ENCODE measurements at places on chromosomes 11 and 22.
A peak's percentile ranks its signal among the peaks of the same experiment; 100 is the strongest.

DNA sequence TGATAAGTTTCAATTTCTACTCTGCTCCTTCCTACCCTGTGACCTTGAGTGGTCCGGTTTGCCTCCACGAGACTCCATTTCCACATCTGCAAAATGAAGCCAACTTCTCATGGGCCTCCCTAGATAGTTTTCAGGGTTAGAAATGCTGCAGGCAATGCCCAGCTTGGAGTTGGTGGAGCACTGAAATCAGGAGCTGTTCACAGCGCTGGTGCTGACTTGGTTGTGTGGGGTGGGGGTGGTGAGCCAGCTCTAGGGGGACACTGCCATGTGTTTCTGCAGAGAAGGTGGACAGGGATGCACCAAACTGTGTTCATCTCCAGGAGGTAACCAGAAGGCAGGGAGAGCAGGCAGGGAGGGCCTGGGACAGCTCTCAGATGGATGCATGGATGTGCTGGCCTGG is 37.0 kb downstream of the SGSM1 start:
- DNase-seq: no peak

DNA sequence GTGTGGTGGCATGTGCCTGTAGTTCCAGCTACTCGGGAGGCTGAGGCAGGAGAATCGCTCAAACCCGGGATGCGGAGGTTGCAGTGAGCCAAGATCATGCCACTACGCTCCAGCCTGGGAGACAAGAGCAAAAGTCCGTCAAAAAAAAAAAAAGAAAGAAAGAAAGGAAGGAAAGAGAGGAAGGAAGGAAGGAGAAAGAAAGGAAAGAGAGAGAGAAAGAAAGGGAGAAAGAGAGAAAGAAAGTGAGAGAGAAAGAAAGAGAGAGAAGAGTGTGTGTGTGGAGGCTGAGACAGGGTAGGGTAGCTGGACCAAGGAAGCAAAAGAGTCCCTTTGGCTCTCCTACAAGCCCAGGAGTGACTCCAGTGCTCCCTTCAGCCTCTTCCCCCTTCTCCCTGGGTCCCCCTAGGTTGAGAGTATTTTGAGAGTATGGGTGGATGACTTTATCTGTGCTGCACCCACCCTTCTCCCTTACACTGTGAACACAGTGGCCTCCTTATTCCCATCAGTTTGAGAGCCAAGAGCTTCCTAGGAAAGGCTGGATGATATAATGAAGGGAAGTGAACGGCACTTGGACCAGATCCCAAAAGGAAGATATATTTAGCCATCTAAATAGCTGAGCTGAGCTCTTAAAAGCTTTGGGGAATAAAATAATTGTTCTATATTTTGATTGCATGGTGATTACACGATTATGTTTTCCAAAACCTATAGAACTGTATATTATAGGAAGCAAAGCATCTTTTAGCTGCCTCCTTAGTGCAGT is 9.5 kb upstream of the DENND5A start:
- no peak for DNase-seq

DNA sequence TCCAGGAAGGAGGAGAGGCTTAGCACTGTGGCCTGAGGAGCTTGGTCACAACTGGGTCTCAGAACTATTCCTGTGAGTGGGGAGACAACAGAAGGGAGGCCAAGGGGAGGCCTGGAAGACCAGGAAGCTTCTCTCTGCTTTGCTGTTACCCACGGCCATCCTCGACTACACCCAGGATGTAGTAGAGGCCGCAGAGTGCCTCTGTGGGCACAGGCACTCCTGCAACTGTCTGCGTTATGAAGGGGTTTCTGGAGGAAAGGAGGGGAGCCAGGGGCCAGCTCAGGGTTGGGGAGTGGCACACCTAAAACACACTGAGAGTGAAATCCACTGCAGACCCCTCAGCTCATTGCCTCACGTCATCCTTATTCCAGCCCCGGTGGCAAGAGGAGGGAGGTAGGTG is 3.8 kb upstream of the MFRP start:
- no peak for DNase-seq

GRCh38 chr11:33307984-33308383 is 50.8 kb downstream of the HIPK3 start:
- DNase-seq: no peak

DNA sequence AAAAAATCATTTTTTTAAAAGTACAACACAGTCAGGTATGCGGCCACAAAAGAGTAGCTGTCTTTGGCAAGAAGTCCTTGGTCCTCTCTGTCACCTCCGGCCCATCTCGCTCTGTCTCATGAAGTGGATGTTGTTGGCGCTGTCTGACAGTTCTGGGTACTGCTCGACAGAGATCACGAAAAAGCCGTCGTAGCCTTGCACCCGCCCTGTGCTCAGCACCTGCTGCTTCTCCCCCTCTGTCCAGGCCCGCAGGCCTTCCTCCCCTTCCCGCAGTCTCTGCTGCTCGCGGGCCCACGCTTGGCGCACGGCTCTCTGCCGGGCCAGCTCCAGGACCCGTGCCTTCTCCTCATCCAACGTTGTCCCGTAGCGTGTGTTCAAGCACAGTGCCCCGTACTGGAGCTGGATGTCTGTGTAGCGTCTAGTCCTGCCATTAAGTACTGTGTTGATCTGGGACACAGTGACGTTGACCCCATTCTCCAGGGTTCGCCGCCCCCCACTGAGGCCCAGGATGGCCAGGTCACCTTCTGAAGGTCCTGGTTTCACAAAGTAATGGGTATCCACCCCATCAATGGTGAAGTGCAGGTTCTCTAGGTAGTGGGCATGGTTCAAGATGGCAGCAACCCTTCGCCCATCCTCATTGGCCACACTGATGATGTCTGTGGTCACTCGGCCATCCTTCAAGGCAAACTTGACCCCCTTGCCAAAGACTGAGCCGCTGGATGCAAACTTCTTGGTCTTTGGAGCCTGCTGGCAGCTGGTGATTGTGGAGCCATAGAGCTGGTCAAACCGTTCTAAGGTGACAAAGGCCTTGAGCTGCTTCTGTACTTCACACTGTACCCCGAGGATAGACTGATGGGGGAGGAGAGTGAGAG is 83.5 kb upstream of the NARS2 start:
- DNase-seq: no peak

DNA sequence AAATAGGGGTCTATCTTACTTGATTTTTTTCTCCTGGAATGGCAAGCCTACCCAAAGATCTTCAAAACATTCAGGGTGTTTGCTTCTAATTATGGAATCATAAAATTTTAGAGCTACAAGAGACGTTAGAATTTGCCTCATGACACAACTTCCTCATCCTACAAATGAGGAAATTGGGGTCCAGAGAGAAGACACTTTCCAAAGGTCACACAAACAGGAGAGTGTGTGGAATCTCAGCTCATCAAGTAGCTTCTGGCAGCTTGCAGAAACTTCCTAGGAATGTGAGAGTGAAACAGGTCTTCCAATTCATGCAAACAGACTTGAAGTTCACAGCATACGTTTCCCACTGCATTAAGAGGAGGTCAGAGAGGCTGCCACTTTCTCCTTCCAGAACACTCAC is 976.0 kb downstream of the OPCML start:
- DNase-seq: no peak

DNA sequence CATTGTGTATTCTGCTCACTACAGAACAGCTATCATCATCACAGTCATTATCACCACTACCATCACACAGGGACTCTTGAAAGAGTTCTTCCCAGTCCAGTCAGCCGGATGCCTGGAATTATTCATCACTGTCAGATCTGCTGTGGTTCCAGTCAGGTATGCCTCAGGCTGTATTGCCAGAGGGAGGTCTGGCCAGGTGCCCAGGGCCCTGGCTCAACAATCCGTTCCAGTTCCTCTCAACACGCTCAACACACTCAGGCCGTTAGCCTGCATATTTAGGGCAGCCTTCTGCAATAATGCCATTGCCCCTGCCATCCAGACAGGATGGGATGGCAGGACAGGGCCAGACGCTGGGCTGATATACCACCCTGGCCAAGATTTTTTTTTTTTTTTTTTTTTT is 28.6 kb upstream of the RASL10A start:
- no peak for DNase-seq

GRCh38 chr11:100573911-100574513 is 113.1 kb upstream of the ARHGAP42 start:
- DNase-seq: no peak

- DNase-seq: no peak
Measured at GRCh38 chr11:94760296-94760695, 7.9 kb upstream of the AMOTL1 start.

DNA sequence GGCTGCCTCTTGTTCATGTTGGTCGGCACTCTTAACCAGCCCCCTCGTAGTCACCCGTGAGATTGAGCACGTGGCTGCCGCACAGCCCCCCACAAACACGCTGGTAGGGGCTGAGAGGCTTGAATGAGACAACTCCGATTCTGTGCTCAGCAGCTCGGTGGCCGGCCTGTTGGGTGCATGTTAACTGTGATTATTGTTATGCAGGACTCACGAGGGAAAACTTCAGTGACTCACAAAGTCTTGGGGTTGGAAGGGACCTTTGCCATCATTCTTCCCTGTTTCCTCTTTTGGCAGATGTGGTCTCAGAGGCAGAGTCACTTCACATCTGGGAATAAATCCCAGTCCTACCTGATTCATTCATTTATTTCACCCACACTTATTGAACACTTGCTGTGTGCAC is 75.2 kb downstream of the ADAMTS15 start:
- no peak for DNase-seq

GRCh38 chr11:19679952-19680828 is 32.4 kb upstream of the NAV2 start:
- DNase-seq: no peak

DNA sequence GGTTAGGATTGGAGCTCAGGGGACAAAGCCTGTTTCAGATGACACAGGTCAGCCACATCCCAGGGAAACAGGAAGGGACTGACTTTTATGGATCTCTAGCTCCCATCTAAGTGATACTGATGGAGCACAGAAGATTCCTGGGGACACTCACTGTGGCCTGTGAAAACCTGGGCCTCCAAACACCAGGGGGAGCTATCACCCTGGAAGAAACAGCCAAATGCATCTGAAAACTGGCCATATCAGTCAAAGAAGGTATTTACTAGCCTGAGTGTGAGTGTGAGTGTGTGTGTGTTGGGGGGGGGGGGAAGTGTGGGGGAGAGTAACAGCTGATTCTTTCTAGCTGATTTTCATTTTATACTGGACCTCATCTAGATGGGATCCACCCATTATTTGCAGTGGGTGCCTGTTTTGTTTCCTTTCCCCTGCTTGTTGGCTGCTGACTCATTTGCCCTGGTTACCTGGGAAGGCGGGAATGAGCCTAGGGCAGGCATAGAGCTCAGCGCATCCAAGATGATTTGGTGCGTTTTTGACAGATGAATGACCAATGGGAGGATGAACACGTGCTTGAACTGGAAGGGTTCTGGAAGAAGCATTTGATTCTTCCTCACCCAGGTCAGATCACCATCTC is 284.0 kb downstream of the KIRREL3 start:
- no peak for DNase-seq

- no peak for DNase-seq
Measured at GRCh38 chr11:90587896-90588295, 365.0 kb upstream of the CHORDC1 start.

DNA sequence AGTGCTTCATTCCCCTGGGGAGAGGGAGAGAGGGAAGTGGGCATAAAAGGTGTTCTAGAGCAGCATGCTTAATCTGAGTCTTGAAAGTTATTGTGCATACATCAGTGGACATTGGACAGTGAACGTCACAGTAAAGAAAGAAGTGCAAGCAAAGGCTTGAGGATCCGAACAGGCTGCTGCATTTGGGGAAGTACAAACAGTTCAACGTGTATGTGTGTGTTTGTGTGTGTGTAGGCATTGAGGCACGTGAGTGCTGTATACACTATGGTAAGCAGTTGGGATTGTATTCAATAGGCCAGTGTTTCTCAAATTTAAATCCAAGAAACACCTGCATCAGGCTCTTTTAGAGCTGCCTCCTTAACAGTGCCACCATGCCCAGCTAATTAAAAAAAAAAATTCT is 10.4 kb upstream of the EIF3M start:
- no peak for DNase-seq

- DNase-seq: no peak
Measured at GRCh38 chr22:33240888-33241475, 182.8 kb upstream of the SYN3 start.

- DNase-seq: no peak
Measured at GRCh38 chr11:43243927-43244326, 67.9 kb upstream of the API5 start.

GRCh38 chr11:117565709-117566108 is 231.3 kb downstream of the DSCAML1 start:
- no peak for DNase-seq

- no peak for DNase-seq
Measured at GRCh38 chr11:64845129-64845775, 799 bp upstream of the CDC42BPG start.

- no peak for DNase-seq
Measured at GRCh38 chr22:38828616-38829205, 15.1 kb downstream of the NPTXR start.

- DNase-seq: no peak
Measured at GRCh38 chr11:92227959-92228935, 3.6 kb downstream of the FAT3 start.

DNA sequence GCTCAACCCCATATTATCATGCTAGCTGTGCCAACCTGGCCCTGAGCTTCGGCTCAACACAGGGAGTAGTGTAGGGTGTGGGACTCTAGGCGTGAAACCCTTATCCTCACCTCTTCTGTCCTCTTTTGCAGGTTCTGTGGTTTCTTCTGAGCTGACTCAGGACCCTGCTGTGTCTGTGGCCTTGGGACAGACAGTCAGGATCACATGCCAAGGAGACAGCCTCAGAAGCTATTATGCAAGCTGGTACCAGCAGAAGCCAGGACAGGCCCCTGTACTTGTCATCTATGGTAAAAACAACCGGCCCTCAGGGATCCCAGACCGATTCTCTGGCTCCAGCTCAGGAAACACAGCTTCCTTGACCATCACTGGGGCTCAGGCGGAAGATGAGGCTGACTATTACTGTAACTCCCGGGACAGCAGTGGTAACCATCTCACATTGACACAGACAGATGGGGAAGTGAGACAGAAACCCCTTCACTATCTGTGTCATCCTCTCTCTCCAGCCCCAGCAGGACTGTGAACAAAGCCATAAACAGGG is 76.4 kb downstream of the GGTLC2 start:
- no peak for DNase-seq

- DNase-seq: no peak
Measured at GRCh38 chr11:846496-847098, 3.9 kb downstream of the TSPAN4 start.

DNA sequence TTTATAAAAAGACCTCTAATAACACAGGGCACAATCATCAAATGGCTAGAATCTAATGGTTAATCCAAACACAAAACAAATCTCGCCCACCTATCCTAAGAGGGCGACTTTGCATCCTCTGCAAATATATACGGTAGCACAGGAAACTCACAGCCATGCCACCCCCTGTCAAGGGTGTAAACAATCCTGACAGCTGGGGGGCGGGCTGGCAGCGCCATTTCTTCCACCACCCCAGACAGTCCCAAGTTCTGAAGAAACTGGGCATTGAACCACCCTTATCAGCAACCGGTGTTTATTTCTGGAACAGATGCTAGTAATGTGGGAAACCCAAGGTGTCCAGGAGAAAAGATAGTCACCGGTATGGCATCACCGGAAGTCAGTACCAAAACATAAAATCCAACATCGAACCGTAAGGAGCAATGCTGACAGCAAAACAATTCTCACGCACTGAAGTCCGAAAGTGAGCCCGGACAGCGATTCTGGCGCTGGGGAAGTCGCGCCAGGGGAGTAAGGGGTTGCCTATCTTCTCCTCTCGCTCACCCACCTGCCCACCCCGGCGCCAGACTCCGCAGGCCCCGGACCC is 825 bp downstream of the FBXO3 start:
- DNase-seq: peak; percentile 23

Measured in CD4-positive, alpha-beta T cell treated with Interleukin-6 at 100 ng/mL for 8 hours (primary cell).